ENCODE measurements at places on chromosomes 5 and 9.

DNA sequence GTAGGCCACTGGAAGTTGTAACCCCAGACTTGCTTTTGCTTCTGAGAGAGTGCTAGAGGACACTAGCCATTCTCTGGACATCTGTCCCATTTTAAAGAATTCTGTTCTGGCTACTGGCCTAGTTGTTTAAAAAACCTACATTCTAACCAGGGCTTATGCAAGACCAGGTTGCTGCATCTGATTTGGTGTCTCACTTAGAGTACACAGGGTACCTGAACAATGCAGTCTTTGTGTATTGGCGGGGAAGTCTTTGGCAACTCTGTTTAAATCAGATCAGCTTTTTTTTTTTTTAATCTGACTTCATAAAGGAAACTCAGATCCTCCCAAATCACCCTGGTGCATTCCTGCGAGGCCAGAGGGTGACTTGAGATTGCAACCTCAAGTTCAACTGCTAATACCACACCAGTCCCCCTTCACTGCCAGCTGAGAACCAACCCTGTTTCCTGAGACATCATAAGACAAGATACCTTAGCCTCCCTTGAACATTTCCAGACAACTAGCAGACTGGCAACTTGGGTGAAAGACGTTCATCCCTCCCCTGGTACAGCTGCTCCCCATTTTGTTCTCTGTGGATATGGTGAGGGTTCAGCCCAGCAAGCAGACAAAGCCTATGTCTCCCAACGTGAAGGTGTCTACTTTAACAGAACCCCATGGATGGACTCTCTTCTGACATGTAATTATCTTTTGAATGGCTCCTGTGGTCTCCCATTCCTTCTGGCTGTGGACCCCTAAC lies 27.0 kb downstream of the SKP1 start:
- no peak for DNase-seq

DNA sequence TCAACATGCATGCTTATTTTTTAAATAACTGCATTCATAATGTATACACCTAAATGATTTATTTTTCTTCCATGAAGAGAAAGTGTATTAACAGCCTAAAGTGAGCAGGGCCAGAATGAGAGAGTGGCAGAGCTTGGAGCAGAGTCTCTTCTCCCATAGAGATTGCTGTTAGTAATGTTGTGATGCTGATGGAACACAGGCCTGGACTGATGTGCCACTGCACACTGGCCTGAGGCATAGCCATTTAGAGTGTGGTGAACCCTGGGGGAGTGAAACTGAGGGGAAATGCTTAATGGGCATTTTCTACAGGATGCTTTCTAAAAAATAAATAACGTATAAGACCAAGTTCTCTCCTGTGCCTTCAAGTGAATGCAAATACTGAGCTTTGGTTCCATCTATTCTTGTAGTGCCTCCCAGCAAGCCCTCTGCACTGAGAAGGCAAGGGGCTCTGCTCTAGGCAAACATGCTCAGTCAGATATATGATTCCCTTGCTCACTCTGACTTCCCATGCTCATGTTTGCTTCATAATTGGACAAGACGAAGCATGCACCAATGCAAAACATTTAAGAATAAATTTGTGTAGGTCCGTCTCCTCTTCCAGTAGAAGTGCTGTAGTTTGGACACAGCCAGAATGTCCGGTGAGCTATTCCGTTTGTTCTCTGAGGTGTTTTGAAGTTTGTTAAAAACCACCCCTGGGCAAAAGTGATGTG lies 185.7 kb downstream of the PBX3 start:
- no peak for DNase-seq

GRCh38 chr5:91384671-91385430 lies 1.7 kb upstream of the ARRDC3 start:
- DNase-seq = no peak

- no peak for DNase-seq
Measured at GRCh38 chr5:148979083-148979723, 83.7 kb downstream of the SH3TC2 start.
